Activated naive CD4-positive, alpha-beta T cell treated with anti-CD3 and anti-CD28 coated beads for 36 hours (primary cell): ENCODE measurements at places on chromosomes 3 and 15. TPM values are rescaled to one million over a fixed set of nuclear protein-coding genes. Genes with fewer than 3 reads are reported as not detected.

Gene CCR9
- not detected for total RNA-seq

GRCh38 chr3:172226831-172227230 lies 187.5 kb downstream of the FNDC3B start:
- DNase-seq: no peak

GRCh38 chr3:83039422-83039821 lies 1278.0 kb upstream of the GBE1 start:
- DNase-seq: no peak

Gene TLE3
- total RNA-seq: 105 TPM

Gene UCN2
- not detected for total RNA-seq

DNA sequence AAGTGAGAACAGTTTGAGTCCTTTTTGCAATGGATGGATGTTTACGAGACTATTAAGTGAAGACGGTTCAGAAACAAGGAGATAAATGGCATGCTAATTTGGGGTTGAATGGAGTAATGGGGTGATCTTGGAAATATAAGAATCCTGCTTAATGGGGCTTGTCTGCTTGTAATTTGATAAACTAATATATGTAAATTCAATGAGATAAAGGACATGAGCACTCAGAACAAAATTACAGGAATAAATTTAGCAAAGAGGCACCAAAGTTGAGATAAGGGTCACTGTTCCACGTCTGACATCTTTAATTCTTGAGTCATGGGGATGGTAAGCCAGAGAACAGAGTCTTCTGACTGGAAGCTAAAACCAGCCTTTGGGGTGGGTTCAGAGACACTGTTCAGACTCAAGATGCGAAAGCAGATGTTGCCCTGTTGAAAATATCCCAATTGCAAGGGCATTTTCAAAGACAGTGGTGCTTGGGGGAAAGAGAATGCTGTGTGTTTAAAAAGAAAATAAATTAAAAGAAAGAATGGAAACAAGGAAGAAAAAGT lies 67.8 kb upstream of the CHRNB4 start:
- no peak for DNase-seq

DNA sequence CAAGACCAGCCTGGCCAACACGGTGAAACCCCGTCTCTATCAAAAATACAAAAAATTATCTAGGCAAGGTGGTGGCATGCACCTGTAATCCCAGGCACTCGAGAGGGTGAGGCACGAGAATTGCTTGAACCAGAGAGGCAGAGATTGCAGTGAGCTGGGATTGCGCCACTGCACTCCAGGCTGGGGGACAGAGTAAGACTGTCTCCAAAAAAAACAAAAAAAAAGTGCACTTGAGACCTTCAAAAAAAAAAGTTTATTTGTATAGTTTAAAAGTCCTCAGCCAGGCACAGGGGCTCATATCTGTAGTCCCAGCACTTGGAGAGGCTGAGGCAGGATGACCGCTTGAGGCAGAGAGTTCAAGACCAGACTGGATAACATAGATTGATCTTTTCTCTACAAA lies 2.1 kb downstream of the PBRM1 start:
- no peak for DNase-seq

DNA sequence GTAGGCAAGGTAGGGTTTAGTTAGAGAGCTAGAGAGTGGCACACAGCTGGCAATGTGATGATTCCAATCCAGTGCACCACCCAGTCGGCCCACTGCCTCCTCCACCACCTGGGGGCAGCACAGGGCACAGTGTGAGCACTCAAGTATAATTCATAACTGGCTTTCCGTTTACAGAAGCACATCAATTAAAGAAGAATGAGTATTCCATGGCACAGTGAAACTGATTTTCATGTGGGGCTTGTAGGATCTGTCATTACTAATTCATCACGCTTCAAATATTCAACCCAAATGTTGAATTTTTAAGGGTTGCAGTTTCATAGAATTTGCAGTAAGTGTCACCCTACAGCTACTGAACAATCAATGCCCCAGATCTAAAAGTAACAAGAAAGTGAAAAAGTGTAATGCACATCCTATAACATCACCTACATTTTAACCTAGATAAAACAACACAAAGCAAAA lies 149.9 kb downstream of the IGSF11 start:
- DNase-seq: peak; percentile 89

DNA sequence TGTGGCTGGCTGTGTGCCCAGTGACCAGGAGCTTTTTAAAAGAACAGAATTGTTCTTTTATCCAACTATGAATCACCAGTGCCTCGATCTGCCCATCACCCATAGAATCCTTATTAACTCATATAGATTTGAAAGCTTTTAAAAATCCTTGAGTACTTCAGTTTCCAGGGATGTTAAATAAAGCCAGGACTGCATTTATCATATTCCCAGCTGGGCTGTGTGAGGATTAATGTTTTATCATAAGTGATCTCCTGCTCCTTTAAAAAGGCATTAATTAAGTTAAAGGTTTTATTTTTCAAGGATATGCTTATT lies 234.0 kb downstream of the MYRIP start:
- DNase-seq: no peak

GRCh38 chr3:74403307-74403706 lies 211.2 kb downstream of the CNTN3 start:
- DNase-seq: no peak

GRCh38 chr15:56468401-56468800 lies 3.5 kb upstream of the MNS1 start:
- DNase-seq: peak; percentile 8

- no peak for DNase-seq
These were observed 166.5 kb downstream of the GMNC start for GRCh38 chr3:190695994-190696393.

Gene CPNE9
- not detected for total RNA-seq

- no peak for DNase-seq
These were observed 206.4 kb upstream of the CFAP20DC start for GRCh38 chr3:59256230-59256629.

DNA sequence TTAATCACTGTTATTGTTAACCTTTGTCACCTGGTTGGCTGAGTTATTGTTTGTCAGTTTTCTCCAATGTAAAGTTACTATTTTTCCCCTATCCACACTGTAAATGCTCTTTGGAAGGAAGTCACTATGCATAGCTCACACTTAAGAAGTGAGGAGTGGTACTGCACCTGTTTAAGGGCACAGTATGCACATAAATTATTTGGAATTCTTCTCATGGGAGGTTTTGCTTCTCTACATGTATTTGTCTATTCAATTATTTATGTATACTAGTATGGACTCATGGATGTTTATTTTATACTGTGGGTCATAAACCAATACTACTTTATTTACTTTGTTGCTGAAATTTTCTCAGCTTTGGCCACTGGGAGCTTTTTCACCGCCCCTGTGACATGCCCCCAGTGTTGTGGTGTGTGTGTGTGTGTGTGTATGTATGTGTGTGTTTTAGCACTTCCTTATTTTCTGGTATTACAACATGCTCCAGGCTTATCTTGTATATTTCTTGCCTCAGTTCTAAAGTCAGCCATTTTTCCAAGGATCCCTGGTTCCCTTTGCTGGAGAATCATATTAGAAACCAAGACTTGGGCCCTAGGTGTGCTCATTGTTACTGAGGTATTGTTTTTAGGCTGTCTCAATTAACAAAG lies 290.5 kb downstream of the KBTBD8 start:
- DNase-seq: no peak

DNA sequence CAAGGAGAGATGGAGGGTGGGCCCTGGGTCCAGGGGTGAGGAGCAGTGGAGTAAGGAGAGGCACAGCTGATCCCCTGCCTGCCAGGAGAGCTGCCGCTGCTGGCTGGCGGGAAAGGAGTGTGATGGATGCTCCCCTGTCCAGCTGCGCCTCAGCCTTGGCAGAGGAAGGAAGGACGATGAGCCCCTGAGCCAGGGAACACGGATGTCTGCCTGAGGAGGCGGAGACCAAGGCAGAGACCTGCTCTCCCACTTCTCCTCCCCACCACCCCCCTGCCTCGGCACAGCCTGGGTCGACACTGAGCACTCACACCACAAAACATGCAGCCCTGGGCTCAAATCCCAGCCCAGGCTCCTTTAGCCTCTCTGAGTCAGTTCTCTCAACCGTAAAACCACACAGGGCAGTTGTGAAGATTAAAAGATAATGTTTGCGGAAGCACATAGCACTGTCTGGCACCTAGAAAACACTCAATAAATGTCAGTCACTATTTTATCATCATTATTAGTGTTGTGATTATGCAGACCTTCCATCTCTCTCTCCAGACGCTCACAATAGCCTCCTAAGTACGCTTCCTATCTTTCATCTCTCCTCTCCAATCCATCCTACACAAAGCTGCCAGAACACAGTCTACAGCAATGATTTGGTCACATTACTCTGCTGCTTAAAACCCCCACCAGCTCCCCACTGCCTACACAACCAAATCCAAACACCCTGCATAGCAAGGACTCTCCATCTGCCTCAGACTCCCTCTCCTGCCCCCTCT lies 52.2 kb downstream of the SEMA5B start:
- no peak for DNase-seq

DNA sequence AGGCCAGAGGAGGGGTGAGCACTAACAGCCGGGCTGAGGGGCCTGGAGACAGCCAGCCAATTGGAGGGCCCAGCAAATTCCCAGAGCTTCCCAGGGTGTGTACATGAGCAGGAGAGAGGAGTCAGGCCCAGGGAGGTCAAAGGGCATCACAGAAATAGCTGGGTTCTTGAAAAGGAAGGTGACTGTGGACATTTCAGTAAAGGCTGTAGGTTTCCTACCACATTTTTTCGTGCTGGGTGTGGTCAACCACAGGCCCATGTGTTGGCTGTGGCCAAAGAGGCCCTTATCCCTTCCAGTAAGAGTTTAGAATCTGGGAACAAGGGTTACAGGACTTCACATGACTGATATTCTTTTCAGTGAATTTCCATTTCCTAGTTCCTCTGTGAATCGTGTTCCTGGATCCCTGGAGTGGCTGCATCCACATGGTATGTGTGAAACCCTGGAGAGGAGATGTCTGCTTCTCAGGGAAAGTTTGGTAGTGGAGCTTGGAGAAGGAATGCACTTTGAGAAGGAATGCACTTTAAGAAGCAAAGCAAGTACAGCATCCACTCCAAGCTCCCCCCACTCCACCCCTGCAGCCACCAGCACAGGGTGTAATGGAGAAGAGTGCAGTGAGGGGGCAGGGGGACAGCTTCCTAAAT lies 73.2 kb upstream of the HEG1 start:
- no peak for DNase-seq

Gene CFAP91
- total RNA-seq: 0.26 TPM

GRCh38 chr15:91461377-91461776 lies 361.3 kb downstream of the SV2B start:
- DNase-seq: no peak
